Cortex of kidney (tissue), 1 donor: ENCODE measurements at places on chromosomes 12 and 14.

- no peak for DNase-seq
Measured at GRCh38 chr14:63727231-63727735, 582 bp downstream of the SGPP1 start.

DNA sequence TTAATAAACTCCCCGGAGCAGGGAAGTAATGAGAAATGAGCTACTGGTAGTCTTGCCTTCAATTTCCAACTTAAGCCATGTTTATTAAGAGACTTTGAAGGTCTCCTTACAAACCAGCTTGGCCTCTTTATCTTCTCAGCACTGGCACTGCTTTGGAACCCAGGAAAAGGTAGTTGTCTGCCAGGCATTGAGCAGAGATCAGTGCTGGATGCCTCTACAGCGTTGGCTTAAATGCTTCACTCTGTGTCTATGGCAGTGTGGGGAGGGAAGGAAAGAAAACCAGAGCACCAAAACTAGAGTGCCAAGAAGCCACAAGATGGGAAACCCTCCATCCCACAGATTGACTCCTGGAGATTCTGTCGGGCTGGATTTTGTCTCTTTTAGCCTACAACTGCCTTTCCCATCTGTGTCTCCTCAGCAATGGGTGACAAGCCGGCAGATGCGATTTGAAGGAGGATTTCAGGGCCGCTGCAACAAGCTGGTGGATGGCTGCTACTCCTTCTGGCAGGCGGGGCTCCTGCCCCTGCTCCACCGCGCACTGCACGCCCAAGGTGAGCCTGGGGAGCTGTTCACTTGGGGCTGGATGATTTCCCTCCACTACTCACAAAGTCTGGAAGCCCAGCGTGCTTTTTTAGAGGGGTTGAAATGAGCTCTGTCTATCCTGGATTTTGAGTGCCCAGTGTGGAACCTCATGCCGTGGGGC is 57.3 kb downstream of the FNTB start:
- no peak for DNase-seq

GRCh38 chr12:80925983-80926382 is 11.8 kb downstream of the LIN7A start:
- DNase-seq = no peak

GRCh38 chr12:115163710-115164109 is 479.7 kb upstream of the TBX3 start:
- no peak for DNase-seq

DNA sequence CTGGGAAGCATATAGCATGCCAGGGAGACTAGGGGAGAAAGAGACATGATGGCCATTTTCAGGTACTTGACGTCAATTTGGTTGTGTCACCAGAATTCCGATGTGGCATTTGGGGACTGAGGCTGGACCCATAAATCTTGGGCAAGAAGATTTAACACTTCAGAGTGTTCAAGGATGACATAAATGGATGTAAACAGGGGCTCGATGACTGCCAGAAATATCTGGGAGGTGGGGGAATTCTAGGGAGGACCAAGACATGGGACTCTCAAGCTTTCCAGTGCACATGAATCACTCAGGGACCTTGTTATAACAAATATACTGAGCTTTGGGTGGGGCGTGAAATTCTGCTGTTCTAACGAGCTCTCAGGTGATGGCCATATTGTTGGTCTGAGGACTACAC is 17.8 kb downstream of the HAL start:
- no peak for DNase-seq

DNA sequence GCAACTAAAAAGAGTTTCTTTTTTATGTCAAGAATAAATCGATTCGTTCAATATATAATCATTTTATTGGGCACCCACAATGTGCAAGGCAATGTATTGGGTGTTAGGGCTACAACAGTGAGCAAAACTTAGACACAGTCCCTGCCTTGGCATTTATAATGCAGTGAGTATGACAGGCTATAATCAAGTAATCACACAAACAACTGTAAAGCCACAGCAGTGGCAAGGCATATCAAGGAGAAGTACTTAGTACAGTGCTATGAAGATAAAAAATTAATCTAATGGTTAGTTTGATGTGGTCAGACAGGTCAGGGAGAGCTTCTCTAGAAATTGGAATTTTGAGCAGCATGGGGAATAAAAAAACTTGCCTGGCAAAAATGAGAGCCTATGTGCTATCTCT is 39.5 kb upstream of the OTOGL start:
- no peak for DNase-seq

- no peak for DNase-seq
Measured at GRCh38 chr14:96991226-96991625, 194.0 kb downstream of the VRK1 start.

GRCh38 chr14:23297611-23298277 is 4.9 kb downstream of the PPP1R3E start:
- DNase-seq = no peak

GRCh38 chr14:76643887-76644286 is 117.4 kb upstream of the VASH1 start:
- no peak for DNase-seq

GRCh38 chr12:100718187-100718586 is 76.4 kb upstream of the ANO4 start:
- no peak for DNase-seq

GRCh38 chr14:69317102-69317755 is 57.3 kb downstream of the GALNT16 start:
- DNase-seq = no peak

DNA sequence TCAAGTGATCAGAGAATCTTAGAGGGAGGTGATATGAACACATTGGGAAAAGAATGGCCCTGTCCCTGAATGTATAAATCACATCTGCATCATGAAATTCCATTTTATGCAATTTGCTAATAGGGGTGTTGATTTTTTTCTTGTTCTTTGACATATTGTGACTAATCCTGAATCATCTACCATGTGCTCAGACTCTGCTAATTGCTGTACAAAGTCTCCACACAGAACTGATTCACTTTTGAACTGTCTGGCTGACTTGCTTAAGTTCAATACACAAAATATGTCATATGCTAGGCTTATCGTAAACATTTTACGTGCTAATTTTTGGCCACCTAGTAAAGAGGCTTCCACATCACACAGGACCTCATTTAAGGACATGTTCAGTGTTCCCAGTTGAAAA is 2.6 kb downstream of the TMEM132D start:
- DNase-seq = no peak

GRCh38 chr14:31252865-31253264 is 45.3 kb upstream of the HECTD1 start:
- DNase-seq = no peak

GRCh38 chr14:100017553-100017952 is 47.7 kb upstream of the EVL start:
- DNase-seq = no peak

- no peak for DNase-seq
Measured at GRCh38 chr14:29290441-29290840, 523.9 kb downstream of the FOXG1 start.

DNA sequence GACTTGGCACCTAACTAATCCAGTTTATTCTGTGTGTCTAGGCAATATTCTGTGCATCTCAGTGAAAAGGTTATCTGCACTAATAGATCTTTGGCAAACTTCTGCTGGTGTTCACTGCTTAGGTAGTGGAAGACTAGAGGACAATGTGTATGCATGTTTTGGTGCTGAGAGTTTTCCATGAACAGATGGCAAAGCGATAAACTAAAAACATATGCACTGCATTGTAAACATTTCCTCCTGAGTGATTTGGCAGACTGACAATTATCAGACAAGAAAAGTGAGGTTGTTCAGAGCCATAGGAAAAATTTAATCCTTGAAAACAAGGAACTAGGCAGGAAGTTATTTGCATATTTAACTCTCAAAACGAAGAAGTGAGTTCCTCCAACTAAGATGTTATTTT is 400.4 kb downstream of the ATP23 start:
- no peak for DNase-seq

GRCh38 chr14:34711169-34711568 is 3.2 kb downstream of the CFL2 start:
- DNase-seq = no peak

- no peak for DNase-seq
Measured at GRCh38 chr12:131912518-131913274, 16.4 kb upstream of the PUS1 start.

- no peak for DNase-seq
Measured at GRCh38 chr12:26678697-26679660, 154.0 kb downstream of the ITPR2 start.

DNA sequence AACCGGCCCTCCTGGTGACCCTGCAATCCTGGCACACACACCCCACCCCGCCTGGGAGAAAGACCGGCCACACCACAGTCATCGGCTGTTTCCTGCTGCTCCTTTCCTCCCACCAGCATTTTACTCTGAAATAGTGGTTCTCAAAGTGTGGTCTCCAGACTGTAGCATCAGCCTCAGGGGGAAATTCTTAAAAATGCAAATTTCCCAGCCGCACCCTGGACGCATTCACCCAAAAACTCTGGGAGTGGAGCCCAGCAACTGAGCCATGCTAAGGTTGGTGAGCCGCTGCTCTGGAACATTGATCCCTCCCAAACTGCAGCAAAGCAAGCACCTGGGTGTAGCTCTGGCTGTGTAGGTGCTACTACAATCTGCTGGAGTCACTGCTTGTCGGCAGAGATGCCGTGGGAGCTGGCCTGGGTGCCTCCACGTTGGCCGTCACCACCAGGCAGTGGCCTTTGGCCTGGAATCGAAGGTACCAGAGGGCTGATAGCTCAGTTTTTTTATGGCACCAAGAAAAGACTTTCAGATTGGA is 38.4 kb upstream of the BCL2L14 start:
- DNase-seq = no peak

- no peak for DNase-seq
Measured at GRCh38 chr14:23252420-23253333, 14.9 kb downstream of the RNF212B start.

DNA sequence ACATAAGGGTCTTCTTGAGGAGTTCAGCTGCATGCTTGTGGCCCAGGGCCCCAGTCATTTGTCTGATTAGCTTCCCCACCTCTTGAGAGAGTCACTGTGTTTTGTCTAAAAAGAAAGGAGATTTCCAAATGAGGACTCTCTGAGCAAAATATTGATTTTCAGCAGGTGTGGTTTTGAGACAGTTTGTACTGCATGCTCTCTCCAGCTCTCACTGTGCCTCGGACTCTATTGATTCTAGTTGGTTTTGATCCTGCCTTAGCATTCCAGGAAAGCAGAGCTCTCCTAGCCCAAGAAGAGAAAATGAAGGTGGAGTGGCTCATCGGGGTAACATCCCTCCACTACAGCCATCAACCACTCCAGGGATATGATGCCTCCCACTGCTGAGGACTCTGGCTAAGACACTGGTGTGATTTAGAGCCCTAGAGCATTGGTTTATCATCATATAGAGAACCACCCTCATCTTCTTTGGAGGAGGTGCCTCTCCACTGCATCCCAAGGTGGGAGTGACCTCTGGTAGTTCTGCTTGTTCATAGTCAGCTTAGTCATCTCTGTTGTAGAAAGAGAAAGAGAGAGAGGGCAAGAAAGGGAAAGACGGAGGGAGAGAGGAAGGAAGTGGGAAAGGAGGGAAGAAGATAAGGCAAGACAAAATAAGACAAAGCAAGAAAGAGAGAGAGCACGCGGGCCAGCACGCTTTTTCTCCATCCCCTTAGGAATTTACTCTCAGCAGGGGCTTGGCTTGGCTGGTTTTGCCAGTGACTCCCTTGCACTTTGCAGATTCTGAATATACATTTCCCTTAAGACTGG is 365.6 kb downstream of the DPF3 start:
- DNase-seq = no peak

GRCh38 chr14:95701846-95702221 is 12.1 kb downstream of the TCL1A start:
- DNase-seq = no peak

- DNase-seq = no peak
Measured at GRCh38 chr14:21257394-21257909, 11.8 kb downstream of the HNRNPC start.

DNA sequence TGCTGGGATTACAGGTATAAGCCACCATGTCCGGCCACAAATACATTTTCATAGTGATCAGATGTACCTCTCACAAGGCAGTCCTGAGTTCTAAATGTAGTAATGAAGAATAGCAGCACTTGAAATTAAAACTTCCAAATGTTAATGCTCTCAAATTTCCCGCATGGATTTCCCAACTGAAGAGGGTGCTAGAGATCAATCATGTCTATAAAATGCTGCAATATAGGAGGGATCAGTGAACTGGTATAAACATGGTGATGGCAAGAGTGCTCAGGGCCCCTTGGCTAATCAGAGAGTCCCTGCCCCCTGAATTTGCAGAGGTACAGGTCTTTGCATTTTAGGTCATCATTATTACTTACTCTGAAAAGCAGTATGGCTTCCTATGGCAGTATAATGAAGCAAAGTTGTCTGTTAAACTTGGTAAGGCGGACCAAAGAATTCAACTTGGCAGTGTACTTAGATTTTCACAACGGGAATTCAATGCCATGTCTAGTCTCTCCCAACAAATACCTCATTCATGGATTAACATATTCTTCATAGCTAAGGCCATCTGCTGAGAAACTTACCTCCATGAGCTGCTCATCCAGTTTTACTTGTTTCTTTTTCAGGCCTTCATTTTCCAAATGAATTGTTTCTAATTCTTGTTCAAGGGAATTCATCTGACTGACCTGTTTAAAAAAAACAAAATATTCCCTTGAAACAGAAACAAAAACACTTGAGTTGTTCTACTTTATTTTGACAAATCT is 67.0 kb upstream of the SAV1 start:
- DNase-seq = no peak

DNA sequence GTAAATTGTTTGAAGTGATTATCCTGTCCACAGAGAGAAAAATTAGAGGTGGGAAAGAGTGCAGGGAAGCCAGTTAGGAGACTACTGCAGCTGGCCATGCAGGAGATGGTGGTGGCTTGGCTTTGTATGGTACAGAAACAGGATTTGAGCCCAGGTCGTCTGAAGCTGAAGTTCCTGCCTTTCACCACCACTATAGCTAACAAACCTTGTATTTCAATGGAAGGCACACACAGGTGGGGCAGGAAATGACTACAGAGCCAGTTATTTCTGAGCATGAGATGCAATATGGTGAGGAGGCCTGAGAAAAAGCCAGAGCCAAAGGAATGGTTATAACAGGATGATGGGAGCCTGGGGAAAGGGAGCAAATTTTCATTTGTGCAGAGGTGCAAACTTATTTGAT is 103.9 kb downstream of the BTG1 start:
- DNase-seq = no peak

- no peak for DNase-seq
Measured at GRCh38 chr14:51573607-51574006, 78.1 kb upstream of the FRMD6 start.

GRCh38 chr12:73361156-73361863 is 1089.1 kb downstream of the TRHDE start:
- DNase-seq = no peak

- DNase-seq = no peak
Measured at GRCh38 chr12:81949416-81949815, 190.3 kb upstream of the PPFIA2 start.

DNA sequence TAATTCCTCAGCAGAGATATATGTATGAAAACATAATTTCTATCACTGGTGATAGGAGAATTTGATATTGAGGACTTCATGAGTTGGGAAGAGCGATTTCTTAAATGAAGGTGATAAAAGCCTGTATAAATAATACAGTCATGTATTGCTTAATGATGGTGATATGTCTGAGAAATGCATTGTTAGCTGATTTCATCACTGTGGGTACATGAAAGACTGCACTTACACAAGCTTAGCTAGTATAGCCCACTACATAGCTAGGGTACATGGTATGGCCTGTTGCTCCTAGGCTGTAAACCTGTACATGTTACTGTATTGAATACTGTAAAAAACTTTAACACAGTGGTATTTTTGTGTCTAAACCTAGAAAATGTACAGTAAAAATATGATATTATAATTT is 63.4 kb downstream of the ANO4 start:
- no peak for DNase-seq

- no peak for DNase-seq
Measured at GRCh38 chr14:53743371-53743770, 213.3 kb downstream of the BMP4 start.
